ENCODE measurements at places on chromosomes 5 and 9.

GRCh38 chr9:129070696-129071525 is 10.0 kb upstream of the DOLPP1 start:
- peak; percentile 51 for DNase-seq

DNA sequence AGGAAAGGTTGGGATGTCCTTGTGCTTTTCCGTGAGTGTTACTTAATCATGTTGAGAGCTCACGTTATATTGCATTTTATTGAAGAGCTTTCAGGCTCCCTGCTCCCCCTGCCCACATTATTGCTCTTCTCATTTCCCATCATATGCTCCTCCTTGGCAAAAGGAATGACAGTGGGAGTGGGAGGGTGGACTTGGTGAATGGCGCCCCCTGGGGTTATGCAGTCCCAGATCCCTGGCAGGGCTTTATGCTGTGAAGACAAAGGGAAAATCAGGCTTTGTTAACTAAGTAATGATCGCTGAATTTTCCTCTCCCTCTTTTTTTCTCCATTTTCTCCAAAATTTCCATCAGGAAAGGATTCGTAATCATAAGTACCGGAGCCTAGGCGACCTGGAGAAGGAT is 166.6 kb downstream of the SMARCA2 start:
- DNase-seq, result peak; percentile 50

- no peak for DNase-seq
These were observed 4.8 kb downstream of the NAIF1 start for GRCh38 chr9:128062279-128062678.

GRCh38 chr9:135896205-135896604 is 11.1 kb downstream of the CAMSAP1 start:
- DNase-seq, result no peak

- no peak for DNase-seq
These were observed 9.2 kb downstream of the SNX18 start for GRCh38 chr5:54526604-54527288.

GRCh38 chr5:134119720-134120119 is 5.2 kb downstream of the TCF7 start:
- DNase-seq, result no peak

- DNase-seq, result no peak
These were observed 447.9 kb downstream of the SPATA31D1 start for GRCh38 chr9:82436475-82436874.

DNA sequence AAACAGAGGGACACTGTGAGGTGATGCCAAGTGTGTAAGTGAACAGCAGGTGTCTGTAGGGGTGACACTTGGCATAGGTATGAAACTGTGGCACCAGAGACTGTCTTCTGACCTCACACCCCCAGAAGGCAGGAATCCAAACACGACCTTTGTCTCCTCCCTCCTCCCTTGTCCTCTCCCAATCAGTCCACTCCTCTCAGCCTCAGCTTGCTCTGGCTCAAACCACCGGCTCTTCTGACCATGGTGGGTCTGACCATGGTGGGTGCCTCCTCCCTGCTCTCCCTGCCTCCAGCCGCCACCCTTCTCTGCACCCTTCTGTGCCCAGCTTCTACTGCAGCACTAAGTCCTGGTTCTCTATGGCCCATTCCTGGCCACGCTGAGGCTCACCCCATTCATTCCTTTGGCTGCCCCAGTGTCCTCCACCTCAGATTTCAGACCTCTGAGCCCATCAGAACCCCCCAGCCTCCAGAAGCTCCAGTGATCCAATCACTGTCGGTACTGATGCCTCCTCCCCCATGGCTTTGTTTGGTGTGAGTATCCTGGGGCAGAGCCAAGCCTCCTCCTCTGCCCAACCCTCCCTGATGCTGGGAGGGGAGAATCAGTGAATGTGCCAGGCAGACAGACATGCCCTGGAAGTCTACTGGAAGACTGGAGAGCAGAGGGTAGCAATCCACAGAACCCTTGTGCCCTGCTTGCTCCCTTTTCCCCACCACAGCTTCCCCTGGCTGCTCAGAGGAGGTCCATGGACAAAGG is 1.7 kb upstream of the ARID3C start:
- DNase-seq, result no peak

DNA sequence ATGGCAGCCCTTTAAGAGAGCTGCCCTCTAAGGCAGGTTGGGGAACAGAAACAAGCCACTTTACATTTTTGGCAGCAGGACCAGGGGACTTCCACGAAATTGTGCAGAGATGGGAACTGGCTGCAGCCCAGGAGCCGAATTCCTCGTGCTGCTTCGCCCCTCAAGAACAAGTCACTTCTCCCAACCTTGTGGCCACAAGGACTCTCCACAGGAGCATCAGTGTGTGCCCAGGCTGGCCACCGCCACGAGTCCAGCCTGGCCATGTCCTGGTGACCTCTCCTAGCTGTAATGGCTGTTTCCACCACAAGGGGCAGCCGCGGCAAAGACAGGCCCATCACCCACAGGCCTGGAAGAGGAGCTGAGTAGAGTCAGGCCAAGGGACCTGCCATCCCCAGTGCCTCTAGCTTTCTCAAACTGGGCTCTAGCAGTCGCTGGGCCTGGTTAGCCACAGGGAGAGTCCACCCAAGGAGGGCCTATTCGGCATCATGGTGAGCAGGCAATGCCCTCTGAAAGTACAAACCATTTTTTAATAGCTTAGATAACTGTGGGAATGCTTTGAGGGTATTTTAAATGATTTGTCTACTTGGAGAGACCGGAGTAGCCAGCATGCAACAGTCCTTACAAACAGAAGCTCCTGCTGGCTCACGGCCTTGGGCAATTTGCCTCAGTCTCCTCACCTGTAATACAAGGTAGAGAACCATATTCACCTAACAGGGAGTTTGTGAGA is 129.0 kb downstream of the COL23A1 start:
- peak; percentile 75 for DNase-seq

GRCh38 chr5:61178702-61179101 is 16.4 kb upstream of the SMIM15 start:
- no peak for DNase-seq

- no peak for DNase-seq
These were observed 58.1 kb downstream of the ADRB2 start for GRCh38 chr5:148884339-148885020.

- DNase-seq, result no peak
These were observed 2.3 kb upstream of the SLC46A2 start for GRCh38 chr9:112892981-112893380.

- DNase-seq, result no peak
These were observed 181.6 kb upstream of the DMRTA1 start for GRCh38 chr9:22265038-22265437.

DNA sequence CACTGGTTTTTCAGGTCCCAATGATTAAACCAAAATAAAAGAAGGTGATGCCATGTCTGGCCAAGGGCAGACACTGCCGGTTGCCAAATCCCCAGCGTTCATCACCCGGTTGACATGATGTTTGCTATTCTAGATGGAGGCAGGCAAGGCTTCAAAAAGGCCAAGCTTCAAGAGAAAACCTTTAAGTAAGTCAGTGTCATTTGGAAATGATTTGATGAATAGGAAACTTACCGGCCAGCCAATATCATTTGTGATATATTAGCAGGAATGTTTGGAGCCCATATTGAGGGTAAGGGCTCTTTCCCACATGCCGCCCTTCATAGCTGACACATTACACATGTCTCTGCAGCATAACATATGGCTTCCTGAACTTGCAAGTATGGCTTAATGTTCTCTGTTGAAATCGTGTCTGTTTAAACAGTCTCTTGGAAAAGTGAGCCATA is 89.5 kb upstream of the TTC23L start:
- DNase-seq, result no peak

- peak; percentile 62 for DNase-seq
These were observed 49.3 kb upstream of the ZNF366 start for GRCh38 chr5:72556351-72557166.

DNA sequence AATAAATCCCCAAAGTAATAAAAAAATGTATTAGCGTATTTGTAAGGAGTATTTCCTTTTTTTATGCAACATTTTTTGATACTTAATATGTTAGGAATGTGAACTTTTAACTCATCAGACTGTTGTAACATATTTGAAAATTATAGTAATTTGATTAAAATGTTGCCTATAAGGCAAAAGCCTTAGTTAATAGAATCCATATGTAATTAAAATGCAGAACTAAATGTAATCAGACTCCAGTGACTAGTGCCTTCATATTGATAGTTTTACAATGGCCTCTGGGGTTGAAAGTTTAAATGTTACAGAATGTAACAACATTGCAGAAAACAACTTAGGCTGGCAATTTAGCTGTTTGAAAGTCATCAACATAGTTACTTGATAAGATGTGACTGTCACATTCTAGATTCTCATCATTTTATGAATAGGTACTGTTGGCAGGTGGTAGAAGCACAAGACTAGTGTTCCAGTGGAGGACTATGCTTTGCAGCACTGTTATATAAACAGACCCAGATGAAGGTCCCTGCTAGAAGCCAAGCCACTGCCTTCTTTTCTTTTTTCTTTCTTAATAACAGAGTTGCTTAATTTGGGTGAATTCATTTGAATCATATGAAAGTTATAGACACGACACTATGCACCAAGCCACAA is 382.9 kb downstream of the CCDC171 start:
- no peak for DNase-seq

DNA sequence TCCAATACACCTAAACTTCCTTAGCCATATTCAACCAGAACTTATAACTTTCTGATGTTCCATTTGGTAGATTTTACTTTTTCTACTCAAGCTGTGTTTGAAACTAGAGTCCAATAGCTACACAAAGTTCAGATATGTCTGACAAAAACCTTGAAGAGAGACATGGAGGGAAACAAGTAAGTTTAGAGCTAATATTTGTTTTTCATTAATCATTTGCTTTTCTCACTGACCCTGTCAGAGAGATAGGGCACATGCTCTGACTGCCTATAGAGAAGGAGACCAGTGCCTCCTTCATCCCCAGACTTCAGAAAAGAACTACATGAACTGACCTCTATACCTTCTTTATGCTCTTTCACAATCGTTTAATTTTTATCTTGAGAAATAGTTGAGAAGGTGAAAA is 157.0 kb upstream of the PPP1R2B start:
- DNase-seq, result no peak

- DNase-seq, result no peak
These were observed 27.2 kb downstream of the SLC6A7 start for GRCh38 chr5:150217038-150217437.

- DNase-seq, result no peak
These were observed 125.4 kb downstream of the DOCK2 start for GRCh38 chr5:169762338-169763095.

- DNase-seq, result no peak
These were observed 162.6 kb upstream of the GNA14 start for GRCh38 chr9:77810637-77811119.

DNA sequence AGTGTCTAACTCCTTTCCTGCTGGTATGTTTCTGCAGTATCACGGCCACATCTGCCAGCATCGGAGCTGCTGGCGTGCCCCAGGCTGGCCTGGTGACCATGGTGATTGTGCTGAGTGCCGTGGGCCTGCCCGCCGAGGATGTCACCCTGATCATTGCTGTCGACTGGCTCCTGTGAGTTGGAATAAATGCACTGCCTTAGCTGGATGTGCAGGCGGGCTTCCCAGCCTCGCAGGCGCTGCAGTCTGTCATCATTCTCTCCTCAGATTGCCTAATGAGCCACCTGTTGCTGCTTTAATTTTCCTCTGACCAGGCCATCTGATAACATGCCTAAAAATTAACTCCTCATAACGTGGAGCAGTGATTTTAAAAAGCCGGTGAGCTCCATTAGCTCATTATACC is 79.1 kb upstream of the PLPP6 start:
- no peak for DNase-seq

DNA sequence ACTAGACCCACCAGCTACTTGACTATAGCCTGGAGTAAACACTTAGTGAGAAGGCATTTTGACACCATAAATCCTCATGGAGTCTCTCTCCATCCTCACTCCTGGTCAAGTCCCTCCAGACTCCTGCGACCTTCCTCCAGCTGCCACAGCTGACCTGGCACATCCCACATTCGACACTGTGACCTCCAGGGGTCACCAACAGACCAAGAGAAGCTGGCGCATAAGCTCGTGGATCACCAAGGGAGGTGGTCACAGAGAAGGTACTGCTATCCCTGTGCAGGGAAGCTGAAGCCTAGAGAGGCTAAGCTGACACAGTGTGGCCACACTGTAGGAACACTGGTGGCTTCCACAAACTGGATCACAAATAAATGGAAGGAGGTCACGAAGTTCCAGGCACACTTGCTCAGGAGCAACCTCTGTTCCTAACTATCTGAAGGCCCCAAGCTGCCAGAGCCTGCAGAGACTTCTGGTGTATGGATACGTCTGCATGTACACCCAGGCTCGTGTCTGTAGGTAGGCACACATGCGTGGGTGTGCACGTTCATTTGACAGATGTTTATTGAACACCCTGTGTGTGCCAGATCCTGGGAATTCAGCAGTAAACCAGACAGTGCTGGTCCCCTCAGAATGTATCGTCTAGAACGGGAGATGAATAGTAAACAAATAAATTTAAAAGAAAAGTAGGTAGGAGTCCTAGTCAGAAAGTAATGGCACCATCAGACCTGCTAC is 104.4 kb downstream of the C5orf15 start:
- peak; percentile 56 for DNase-seq

DNA sequence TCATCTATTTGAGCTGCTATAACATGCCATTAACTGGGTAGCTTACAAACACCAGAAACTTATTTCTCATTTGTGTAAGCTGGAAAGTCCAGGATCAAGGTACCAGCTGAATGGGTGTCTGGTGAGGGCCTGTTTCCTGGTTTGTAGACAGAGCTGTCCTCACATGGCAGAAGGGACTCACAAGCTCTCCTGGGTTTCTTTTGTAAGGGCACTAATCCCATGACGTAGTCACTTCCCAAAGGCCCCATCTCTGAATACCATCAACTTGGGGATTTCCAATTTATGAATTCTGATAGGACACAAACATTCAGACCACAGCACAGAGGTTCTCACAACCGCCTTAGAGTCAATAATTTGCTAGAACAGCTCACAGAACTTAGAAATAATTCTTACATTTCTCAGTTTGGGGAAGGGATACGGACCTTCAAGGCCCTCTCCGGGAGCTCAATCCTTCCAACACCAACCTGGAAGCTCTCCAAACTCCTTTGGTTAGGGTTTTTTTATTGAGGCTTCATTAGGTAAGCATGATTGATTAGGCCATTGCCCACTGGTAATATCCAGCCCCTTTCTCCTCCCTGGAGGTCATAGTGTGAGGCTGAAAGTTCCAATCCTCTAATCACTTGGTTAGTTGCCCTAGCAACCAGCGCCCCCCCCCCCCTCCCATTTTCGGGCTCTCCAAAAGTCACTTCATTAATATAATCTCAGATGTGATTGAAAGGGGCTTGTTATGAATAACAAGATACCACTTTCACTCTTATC is 7.6 kb upstream of the DNAJA1 start:
- no peak for DNase-seq

- no peak for DNase-seq
These were observed 24.4 kb upstream of the MROH2B start for GRCh38 chr5:41095324-41096101.

- no peak for DNase-seq
These were observed 219.7 kb downstream of the TRPM3 start for GRCh38 chr9:70901746-70902145.

DNA sequence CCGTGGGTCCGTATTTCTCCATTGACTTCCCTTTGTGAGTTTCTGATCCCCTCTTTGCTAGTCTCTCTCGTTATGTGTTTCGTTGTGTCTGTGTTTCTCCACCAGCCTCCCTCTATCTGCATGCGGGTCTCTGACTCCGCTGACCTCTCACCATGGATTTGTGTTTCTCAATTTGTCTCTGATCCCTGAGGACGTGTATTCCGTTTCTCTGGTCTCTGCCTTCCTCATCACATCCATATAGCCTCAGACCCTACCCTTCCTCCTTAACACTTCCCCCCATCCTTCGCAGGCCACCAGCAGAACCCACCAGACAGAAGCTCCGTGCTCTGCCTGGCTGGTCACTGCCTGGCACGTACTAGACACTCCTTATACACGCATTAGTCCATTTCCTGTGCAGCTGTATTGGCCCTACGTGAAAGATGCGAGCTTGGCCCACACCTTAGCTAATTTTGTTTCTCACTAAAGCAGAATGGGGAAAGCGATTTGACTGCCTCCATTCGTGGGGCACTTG is 631 bp downstream of the B4GALT7 start:
- DNase-seq, result peak; percentile 37
